Epithelial cell of proximal tubule (primary cell): ENCODE measurements at places on chromosomes 5 and 9. TPM values are rescaled to one million over a fixed set of nuclear protein-coding genes. Genes with fewer than 3 reads are reported as not detected.

HSPB3 gene
- total RNA-seq, result not detected in 2 replicates

PDE6A gene
- not detected in 2 replicates for total RNA-seq

KLHL3 gene
- total RNA-seq, result 1.1 and 2.5 TPM in 2 replicates

RNF183 gene
- total RNA-seq, result 3.9 TPM in 1 of 2 replicates, not detected in the other

SIL1 gene
- 29.3 and 32.3 TPM in 2 replicates for total RNA-seq
